ENCODE measurements at places on chromosomes 6 and 20.

- DNase-seq: no peak
Observed at GRCh38 chr6:81759782-81760181, 7.3 kb upstream of the TENT5A start.

DNA sequence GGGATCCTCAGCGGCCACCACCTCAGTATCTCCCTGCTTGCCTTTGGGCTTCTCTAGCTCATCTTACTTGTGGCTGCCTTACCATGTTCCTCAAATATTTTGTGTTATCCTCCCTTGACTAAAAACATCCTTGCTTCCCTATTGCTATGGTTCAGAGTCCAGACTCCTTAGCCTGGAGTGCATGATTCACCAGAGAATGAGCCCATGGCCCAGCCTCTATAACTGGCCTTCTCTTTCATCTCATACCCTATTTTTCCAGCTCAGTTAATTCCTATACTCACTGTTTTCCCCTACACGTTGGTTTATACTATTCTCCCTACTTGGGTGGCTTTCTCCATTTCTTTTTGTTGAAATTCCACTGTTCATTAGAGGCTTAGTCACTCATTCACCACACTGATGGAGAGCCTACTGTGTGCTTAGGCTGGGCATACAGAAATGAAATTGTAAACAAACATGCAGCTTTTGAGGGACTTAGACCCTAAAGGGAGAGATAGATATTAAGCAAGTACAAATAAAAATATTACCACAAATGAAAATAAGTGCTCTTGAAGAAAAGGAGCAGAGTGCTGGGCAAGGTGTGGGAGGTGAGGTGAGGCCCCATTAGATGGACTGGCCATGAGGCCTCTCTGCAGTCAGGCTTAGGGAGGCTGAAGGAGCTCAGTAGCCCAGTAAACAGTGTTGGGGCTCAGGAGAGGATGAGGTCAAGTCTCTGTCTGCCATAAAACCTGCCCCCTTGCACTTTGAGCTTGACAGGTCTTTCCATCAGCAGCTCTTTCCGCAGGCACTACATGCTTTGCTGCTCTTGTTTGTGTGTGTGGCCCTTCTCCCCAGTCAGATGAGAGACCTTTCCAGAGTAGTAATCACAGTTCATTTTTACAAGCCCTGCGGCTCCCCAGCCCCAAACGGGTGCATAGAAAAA lies 109.3 kb downstream of the TCP11 start:
- no peak for DNase-seq

- DNase-seq: no peak
Observed at GRCh38 chr6:157726892-157727628, 96.0 kb upstream of the SNX9 start.

GRCh38 chr6:39653612-39654011 lies 71.6 kb downstream of the KIF6 start:
- DNase-seq: no peak

DNA sequence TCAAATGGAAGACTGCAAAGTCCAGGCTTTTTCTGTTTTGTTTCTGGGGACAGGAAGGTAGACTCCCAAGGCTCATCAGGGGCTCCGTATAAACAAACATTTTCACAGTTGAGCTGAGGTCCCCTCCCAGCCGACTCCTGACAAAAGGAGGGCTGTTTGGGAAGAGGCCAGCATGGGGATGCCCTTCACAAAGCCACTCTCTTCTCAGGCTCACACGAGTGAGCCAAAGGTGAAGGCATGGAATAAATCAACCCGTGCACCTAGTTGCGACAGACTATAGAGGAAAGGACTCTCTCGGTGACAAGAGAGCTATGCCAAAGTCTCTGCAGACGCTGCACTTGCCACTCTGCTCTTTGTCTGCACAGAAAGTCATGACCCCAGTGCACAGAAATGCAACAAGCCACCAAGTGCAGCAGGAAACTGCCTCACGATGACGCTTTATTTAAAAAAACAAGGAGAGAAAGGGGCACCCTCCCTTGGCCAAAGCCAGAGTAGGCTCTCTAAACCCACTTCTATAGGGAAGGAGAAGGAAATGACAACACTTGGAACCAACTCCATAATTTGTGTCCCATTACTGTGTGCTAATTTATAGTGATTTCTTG lies 21.0 kb downstream of the JAG1 start:
- DNase-seq: no peak

DNA sequence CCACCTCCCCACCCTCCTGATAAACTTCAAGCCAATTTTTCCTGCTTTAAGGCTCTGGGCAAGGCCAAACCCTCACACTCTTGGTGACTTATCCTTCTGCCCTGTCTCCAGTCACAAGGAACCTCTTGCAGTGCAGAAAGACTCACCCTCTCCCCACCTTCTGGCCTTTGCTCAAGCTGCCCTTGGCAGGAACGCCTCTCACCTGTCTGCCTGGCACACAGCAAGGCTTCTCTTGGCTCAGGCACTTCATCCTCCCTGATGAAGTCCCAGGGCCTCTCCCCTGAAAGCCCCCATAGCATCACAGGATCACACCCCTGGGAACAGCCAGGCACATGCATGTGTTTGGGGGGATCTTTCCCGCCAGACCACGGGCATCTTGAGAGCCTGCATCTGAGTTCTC lies 68.8 kb upstream of the NNAT start:
- DNase-seq: no peak

Data from hematopoietic multipotent progenitor cell (in vitro differentiated cells).